ENCODE measurements at places on chromosomes 6 and 20.

DNA sequence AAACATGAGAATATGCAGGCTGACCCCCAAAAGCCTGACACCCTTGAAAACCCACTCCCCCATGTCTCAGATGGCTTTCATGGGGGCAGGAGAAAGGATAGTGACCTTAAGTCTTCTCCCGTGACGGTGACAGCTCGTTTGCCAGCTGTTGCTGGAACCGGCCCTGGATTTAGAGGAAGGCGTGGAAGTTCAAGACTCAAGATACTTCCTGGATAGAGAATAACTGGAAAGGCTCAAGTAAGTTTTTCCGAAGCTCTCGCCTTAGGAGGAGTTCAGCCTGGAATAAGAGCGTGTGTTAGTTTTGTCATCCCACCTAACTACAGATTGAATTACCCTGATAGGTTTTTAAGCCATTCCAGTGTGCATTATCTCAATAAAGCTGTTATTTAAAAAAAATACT, 11.6 kb upstream of the MTG2 start:
- DNase-seq = no peak

DNA sequence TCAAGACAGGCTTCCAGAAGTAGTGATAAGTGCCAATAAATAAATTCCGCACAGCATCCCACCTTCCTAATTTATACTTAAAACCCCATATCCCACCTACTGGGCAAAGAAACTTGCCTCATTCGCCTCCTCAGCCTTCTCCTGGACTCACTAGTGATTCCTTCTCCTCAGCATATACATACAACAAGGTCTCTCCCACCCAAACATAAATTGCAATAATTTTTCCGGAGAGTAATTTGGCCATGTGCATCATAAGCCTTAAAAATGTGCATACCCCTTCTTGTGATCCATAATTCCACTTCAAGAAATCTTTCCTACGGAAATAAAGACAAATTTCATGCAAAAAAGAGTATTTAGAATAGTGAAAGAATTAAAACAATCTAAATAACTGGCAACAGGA, 26.8 kb downstream of the RANBP9 start:
- DNase-seq = no peak

GRCh38 chr6:88637761-88638545, 325.5 kb downstream of the RNGTT start:
- no peak for DNase-seq

DNA sequence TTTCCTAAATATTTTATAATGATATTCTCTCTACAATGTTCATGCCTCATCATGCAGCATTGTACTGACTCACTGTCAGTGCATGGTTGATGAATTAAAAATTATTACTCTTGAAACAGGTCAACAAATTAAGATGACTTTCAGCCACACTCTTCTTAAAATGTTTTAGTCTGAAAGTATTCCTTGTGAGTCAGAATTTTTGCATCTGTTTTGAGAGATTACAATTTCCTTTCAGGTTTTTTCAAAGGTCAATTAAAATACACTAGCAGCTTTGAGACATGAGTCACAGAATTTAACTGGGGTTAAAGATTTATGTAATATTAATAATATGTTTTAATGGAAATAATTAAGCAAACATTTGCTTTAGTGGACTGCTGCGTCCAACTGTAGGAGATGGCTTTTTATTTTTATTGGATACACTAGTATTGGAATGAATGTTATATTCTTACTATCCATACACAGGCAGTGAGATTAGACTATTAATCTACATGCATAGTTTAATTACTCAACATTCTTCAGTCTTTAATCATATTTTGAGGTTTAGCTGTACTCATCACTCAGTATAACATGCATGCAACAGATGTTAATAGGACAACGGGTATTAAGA, 9.7 kb downstream of the COL12A1 start:
- no peak for DNase-seq

DNA sequence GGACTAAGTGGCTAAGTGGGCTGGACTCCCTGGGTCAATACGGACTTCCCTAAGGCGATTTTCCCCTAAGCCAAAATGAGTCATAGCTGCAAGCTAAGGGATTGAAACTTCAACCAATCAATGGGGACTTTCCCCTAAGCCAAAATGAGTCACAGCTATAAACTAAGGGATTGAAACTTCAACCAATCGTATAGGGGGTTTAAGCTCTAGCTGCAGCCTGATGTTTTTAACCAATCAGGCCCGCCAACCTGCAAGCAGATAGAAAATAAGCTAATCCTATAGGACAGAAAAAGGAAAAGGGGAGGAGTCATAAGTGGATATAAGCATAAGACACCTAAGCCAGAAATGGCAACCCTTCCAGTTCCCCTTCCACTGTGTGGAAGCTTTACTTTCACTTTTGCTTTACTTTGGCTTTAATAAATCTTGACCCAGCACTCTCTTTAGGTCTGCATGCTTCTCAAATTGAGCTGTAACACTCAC, 655.0 kb upstream of the HS3ST5 start:
- DNase-seq = no peak

DNA sequence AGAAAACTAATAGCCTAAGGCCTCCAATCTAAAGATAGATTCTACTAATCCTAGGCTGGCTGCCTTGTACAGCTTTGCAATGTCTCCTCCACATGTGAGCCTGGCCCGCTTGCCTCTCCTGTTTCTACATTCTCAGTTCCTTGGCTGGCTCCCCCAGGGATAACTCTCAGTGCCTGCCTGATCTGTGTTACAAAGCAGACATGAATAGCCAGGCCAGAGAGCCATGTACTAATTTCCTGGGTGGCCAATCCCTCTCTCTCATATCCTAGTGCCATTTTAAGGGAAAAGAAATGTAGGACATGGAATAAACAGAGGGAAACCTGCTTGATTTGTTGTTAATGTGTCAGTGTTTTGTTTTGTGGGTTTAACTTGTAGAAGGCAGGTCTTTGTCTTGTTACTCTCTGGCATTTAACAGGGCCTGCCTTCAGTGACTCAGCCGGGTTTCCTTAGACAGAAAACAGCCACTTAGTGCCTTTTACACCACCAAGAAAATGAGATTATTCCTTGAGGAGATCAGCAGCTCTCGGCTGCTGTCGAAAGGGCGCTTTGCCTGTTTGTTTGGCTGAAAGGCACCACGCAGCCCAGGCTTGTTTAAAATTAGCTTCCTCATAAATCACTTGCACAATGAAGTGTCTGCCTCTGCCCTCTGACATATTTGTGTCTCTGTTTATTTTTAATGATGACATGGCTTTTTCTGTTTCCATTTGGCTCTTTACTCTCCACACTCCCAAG, 702.7 kb downstream of the MAFB start:
- DNase-seq = no peak

DNA sequence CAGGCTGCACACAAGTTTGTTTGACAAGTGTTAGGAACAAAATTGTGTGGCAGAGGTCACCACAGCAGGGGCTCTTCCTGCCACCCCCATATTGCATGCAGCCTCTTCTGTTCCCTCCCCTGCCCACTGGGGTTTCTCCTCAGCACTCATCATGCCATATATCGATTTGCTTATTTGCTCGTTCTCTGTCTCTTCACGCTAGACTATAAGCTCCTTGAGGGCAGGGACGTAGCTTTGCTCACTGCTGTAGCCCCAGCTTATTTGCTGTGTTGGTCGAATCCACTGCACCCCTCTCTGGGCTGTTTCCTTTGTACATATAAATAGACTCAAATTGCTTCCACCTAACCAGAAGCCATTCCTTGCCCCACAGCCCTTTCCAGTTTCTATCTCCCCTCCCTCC, 19.6 kb downstream of the MAS1 start:
- DNase-seq = no peak

- DNase-seq = no peak
Measured at GRCh38 chr6:14824484-14825275, 421.2 kb upstream of the JARID2 start.

DNA sequence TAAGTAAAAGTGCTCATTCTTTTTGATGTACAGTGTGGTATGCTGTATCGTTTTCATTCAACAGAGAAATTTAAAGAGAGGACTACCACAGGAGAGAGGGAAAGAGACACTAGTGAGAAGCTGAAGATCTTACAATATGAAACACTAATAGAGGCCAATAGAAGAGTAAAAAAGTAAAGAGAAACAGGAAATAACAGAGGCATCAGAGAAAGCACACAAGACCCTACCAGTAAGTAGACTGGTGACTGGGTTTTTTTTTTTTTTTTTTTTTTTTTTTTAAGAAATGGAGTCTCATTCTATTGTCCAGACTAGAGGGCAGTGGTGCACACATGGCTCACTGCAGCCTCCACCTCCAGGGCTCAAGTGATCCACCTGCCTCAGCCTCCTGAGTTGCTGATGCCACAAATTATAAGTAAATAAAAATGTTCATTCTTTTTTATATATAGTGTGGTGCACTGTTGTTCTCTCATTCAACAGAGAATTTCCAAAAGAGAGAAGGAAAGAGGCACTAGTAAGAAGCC, 18.8 kb downstream of the ELOVL4 start:
- no peak for DNase-seq

DNA sequence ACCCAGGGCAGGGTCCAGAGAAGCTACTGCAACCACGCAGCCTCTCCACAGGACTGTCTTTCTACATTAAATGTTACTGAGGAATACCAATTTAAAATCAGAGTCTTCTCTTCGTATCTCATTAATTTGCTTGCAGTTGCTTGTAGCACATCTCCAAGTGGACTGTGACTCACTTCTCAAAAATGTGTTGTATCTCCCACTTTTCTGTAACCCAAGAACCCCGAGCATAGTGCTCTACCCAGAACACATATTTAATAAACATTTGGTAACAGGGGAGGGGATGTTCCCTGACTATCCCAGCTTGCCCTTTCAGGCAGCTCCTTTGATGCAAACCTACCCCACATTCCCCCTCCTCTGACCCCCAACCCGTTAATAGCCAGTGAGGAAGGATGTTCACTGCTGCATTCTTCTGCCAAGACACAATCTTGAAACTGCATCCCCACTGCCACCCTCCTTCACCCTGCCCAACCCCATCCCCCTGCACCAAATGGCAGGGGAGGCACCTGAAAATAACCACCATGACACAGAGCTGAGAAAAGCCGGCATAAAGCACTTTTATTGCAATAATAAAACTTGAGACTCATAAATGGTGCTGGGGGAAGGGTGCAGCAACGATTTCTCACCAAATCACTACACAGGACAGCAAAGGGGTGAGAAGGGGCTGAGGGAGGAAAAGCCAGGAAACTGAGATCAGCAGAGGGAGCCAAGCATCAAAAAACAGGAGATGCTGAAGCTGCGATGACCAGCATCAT, 24.2 kb downstream of the FKBP1A start:
- DNase-seq = no peak

GRCh38 chr6:144008120-144008811, at the start of gene PLAGL1:
PLAGL1 (minus strand) TSS chr6:144008259; CDS start chr6:143948136, 60,123 bp downstream.
- DNase-seq = no peak

GRCh38 chr6:112122756-112123155, 35.4 kb downstream of the FAM229B start:
- no peak for DNase-seq

DNA sequence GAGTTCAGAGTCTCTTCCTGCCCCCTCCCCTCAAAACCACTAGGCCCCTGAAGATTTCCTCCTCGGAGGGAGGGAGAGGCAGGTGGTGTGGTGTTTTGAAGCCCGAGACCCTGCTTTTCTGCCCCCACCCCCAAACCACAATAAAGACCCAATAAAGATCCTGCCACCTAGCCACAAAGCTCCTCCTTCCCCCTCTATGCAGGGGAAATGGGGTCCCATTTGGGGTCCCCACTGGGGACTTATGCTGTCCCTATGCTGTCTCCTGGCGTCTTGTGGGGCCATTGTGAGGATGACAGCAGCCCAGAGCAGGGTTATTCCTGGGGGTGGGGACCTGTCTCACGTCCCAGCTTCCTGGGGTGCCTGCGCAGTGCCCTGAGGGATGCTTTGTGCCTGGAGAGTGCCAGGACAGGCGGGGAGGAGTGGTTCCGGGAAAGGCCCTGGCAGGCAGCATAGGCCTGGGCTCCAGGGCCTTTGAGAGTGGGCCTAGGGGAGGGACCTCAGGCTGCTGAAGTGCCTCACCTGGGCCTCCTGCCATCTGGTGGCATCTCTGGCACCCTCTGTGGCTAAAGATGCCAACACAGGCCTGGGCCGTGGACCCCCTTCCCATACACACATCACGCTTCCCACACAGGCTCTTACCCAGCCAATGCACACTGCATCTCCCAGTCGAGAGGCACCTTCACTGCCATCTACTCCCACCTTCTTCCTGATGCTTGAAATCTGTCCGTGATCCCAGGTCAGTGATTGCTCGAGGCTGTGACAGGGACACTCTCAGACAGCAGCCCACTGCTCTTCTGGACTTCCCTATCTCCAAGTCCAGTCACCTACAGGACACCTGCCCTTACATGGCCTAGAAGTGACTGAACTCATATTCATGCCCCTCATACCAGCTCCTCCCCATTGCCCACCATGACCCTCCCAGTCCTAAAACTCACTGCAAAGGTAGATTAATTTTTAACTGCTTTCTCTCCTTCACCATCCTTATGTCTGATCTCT, 7.9 kb upstream of the ARMC12 start:
- DNase-seq = no peak

GRCh38 chr6:118288355-118289124, 259.6 kb upstream of the PLN start:
- DNase-seq = no peak

DNA sequence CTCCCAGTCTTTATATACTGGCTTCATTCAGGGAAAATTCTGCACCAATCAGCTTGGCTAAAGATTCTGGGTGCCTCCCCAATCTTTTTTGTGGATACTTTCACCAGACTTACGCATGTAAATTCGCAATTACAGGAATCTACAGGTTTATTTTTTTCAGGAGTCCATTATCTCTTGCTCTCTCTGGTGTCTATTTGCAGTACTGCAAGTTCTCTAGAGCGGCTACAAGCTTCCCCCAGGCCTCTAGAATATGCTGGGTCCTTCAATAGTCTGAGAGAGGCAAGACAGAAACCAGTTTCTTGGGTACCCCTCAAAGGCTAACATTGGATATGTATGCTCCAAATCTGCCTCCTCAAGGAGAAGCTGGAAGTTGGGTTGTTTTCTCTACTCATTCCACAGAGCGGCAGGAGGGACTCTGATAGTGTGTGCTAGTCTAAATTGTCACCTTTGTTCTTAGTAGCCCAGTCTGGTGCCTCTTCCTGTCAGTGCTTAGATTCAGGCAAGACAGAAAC, 58.5 kb downstream of the SUN5 start:
- DNase-seq = no peak

GRCh38 chr6:120103618-120104017, 754.1 kb upstream of the MAN1A1 start:
- no peak for DNase-seq

All from activated CD8-positive, alpha-beta memory T cell treated with anti-CD3 and anti-CD28 coated beads for 4 hours (primary cell).